Sigmoid colon (tissue), 7 donors: ENCODE measurements at places on chromosomes 4 and X.

DNA sequence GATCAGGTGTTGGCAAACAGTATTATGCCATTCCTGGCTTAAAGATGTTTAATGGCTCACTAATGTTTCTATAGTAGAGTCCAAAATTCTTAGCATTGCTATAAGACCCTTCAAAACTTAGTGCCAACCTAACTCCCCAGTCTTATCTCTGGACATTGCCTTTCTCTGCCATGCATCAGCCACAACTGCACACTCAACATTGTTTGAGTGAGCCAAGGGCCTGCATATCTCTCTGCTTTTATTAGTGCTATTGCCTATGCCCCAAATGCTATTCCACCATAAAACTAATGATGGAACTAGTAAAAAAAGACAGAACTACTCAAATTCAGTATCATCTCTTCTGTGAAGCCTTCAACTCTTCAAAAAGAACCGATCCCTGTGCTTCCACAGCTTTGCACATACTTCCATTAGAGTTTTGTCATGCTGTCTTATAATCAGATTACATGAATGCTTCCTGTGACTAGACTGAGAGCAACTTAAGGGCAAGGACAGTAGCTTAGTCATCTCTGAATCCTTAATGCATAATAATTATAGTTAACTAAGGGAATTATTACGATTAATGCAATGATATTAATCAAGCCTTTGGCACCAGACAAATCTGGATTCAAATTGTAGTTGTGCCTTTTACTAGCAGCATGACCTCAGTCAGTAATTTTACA, 53.7 kb downstream of the CHM start:
- no peaks in the 10 kb centered on the region for H3K27me3 ChIP-seq
- no peak for DNase-seq
- no peak overlapping the region for H3K4me3 ChIP-seq
- no peak overlapping the region for H3K27ac ChIP-seq
- H3K4me1 ChIP-seq, result no peaks in the 10 kb centered on the region

- peak; percentile 83 for DNase-seq
- no peaks in the 10 kb centered on the region for H3K27me3 ChIP-seq
- no peaks in the 10 kb centered on the region for H3K36me3 ChIP-seq
Observed at GRCh38 chr4:153466081-153466948, at the start of gene TMEM131L. TMEM131L (plus strand) TSS chr4:153466360; CDS start chr4:153466398, 38 bp downstream.

GRCh38 chr4:36709991-36710390, 428.6 kb downstream of the DTHD1 start:
- no peak for DNase-seq
- H3K27ac ChIP-seq, result no peak overlapping the region
- H3K27me3 ChIP-seq, result no peaks in the 10 kb centered on the region
- H3K36me3 ChIP-seq, result no peaks in the 10 kb centered on the region
- H3K4me3 ChIP-seq, result no peak overlapping the region

DNA sequence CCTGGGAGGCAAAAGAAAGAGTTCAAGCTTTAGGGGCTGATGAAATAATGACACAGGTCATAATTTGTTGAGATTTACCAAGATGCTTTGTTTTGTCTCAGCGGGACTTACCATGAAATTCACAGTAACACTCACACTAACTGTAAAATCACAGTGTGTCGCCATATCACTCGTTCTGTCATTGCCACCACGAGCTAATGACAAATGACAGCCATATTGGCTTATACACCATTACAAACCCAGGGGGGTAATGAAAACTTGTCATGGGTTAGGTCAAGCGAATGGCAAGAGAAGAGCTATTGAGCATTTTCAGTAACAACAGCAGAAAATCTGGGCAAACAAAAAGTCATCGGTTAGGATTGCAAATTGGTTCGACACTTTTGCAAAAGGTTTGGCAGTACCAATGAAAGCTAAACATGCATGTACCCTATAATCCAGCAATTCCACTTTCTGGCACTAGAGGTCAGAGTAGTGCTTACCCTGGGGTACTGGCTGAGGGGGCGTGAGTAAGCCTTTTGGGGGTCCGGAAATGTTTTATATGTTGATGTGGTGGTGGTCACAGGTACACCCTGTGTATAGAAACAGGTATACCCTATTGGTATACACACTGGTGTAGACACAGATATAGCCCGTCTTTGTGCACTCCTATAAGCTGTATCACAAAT, 83.9 kb upstream of the RAI2 start:
- H3K4me1 ChIP-seq, result no peaks in the 10 kb centered on the region
- no peak overlapping the region for H3K4me3 ChIP-seq
- H3K36me3 ChIP-seq, result no peaks in the 10 kb centered on the region
- no peak for DNase-seq
- H3K27ac ChIP-seq, result no peak overlapping the region

DNA sequence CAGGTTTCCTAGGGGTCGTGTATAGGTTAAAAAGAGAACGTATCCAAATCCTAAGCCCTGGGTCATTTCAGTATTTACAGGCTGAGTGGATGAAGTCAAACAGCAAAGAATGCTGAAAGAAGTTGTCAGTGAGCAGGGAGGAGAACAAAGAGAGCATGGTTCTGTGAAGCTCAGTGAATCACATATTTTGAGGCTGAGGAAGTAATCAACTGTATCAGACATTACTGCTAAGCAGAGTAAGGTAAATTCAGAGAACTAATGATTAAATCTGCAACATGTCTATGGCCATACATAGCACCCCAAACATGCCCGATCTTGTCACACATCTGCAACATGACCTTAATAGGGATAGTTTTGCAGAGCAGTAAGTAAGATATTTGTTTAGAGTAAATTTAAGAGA, 1130.3 kb downstream of the RAPGEF2 start:
- no peaks in the 10 kb centered on the region for H3K4me1 ChIP-seq
- DNase-seq, result no peak
- no peak overlapping the region for H3K27ac ChIP-seq
- H3K27me3 ChIP-seq, result no peaks in the 10 kb centered on the region
- H3K36me3 ChIP-seq, result no peaks in the 10 kb centered on the region
